ENCODE measurements at places on chromosomes 12 and 14. TPM values are rescaled to one million over a fixed set of nuclear protein-coding genes. Genes with fewer than 3 reads are reported as not detected.

AQP2 gene
- total RNA-seq: not detected

BCL11B gene
- 2.4 TPM for total RNA-seq

GALNT8 gene
- 0.67 TPM for total RNA-seq

CELA1 gene
- total RNA-seq: not detected

- H3K36me3 ChIP-seq: no peaks in the 10 kb centered on the region
- H3K27me3 ChIP-seq: no peaks in the 10 kb centered on the region
- DNase-seq: no peak
These were observed 21.7 kb downstream of the LIMA1 start for GRCh38 chr12:50261654-50262053.

DNA sequence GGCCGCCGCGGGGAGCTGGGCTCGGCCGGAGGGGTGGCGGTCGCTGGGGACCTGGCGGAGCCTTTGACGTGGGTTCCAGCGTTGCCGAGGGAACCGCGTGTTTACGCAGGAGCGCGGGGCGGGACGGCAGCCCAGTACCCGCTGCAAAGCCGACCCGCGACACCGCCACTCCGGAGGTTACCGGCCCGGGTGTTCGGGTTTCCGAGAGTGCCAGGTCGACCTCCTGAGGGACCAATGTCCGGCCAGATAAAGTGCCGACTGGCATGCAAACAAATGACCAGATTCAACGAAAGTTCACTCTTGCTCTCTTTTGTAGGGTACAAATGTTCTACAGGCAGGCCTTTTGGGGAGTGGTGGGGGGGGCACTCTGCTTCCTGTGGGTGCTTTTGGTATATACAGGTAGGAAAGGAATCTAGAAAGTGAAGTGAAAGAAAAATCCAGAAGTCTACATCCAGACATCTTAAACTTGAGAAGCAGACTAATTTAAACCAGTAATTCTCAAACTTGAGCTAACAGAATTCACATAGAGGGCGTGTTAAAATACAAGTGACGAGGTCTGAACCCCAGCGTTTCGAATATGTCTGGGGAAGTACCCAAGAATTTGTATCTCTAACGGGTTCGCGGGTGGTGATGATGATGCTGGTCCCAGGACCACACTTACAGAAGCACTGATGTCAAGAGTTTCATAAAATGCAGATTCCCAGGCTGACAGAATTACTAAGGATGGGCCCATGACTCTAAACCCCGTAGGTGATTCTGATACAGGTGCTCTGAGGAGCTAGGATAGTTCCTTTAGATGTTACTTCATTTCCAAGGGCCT, at the start of gene GPR135:
GPR135 (minus strand) TSS at position 65 of the 820 bp plus-strand sequence. CDS start 154 bp downstream, outside the sequence.
- H3K4me1 ChIP-seq: peaks cover 7% of the 10 kb centered on the region
- no peaks in the 10 kb centered on the region for H3K27me3 ChIP-seq

- no peak for DNase-seq
- no peak overlapping the region for H3K4me3 ChIP-seq
- no peaks in the 10 kb centered on the region for H3K36me3 ChIP-seq
- H3K27me3 ChIP-seq: no peaks in the 10 kb centered on the region
These were observed 107.5 kb downstream of the TMEM260 start for GRCh38 chr14:56687123-56687522.

DNA sequence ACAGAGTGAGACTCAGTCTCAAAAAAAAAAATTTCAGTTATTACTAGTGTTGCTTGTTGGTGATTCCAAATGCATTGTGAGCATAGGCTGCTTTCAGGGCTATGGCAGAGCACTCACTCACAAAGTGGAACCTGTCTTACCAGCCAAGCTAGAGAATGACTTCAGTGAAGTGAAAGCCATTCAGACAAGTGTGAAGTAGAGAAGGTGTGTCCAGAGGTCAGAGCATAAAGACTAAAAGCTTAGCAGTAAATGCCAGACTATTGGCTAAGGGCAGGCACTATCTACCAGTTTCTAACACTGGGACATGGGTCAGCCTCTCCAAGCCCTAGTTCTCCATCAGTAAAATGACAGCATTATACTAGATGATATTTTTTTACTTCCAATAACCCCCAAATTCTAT, 12.7 kb downstream of the PPP1R36 start:
- H3K27ac ChIP-seq: no peak overlapping the region
- no peaks in the 10 kb centered on the region for H3K36me3 ChIP-seq
- no peak for DNase-seq
- no peak overlapping the region for H3K4me3 ChIP-seq
- no peaks in the 10 kb centered on the region for H3K27me3 ChIP-seq
- peaks cover 4% of the 10 kb centered on the region for H3K4me1 ChIP-seq

GRCh38 chr12:55707841-55708694, at the start of gene ITGA7:
Gene ITGA7, minus strand, starts transcription at chr12:55707904. Its CDS starts 222 bp downstream, at chr12:55707682.
- H3K4me3 ChIP-seq: peak within 1 kb of the TSS; percentile 64
- H3K27ac ChIP-seq: no peak within 1 kb of the TSS
- H3K4me1 ChIP-seq: peaks cover 17% of the 10 kb centered on the region

DNA sequence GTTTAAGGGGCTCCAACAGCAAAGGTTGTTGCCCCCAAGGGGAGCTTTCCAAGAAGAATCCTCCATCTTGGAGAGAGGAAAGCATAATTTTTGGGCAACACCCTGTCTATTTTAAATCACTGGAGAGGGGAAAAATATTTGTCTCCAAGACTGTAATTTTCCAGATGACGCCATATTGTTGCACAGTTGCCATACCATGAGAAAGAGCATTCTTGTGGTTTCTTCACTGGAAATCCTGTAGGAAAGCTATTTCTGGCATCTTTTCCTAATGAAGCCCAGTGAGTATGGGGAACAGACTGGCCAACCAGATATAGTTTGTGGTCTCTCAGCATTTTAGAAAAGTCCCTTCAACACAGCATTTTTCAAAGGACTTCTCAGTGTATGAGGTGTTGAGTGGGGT, 88.1 kb upstream of the MANSC4 start:
- H3K36me3 ChIP-seq: no peaks in the 10 kb centered on the region
- DNase-seq: no peak
- H3K4me3 ChIP-seq: no peak overlapping the region
- no peaks in the 10 kb centered on the region for H3K4me1 ChIP-seq

- H3K27ac ChIP-seq: no peak overlapping the region
- no peaks in the 10 kb centered on the region for H3K27me3 ChIP-seq
- H3K4me3 ChIP-seq: no peak overlapping the region
- peaks cover 63% of the 10 kb centered on the region for H3K36me3 ChIP-seq
These were observed 48.5 kb downstream of the TBK1 start for GRCh38 chr12:64500394-64500793.

- no peak for DNase-seq
- H3K36me3 ChIP-seq: no peaks in the 10 kb centered on the region
- no peak overlapping the region for H3K4me3 ChIP-seq
- H3K27me3 ChIP-seq: no peaks in the 10 kb centered on the region
- H3K27ac ChIP-seq: no peak overlapping the region
These were observed 304.1 kb upstream of the SSTR1 start for GRCh38 chr14:37903343-37904191.

DNA sequence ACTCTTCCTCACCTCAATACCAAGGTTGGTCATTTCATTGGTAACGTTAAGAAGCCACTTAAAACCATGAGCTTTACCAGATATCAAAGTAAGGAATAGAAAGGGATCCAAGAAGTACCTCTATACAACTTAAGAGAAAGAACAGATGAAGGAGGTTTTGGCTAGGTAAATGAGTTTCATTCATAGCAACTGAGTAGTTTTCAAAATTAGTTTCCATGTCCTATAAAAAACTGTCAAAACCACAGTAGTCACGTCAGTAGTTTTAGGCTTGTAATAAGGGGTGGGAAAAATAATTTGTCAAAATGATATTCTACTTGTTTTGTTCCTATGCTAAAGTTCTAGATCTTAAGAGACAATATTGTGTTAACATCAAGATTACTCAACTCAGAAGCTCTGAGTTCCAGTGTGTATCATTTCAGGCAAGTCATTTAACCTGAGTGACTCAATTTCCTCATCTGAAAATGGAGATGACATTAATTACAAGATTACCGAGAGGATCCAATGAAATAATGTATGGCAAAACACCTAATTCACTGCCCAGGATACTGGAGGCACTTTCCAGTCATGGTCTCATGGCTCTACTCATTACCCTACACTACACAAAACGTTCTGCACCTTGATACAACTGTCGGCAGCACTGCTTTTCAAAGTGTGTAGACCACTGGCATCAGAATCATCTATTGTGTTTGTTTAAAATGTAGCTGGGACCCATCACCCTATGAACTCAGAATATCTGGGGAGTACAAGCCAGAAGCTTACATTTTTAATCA, 24.1 kb upstream of the SLC6A13 start:
- no peak for DNase-seq
- H3K27ac ChIP-seq: no peak overlapping the region
- no peaks in the 10 kb centered on the region for H3K27me3 ChIP-seq
- H3K36me3 ChIP-seq: peaks cover 62% of the 10 kb centered on the region

Measured in upper lobe of right lung (tissue), 1 donor.